ENCODE measurements at places on chromosomes 1 and 21.

- no peak for DNase-seq
Observed at GRCh38 chr1:107843989-107844388, 121.0 kb downstream of the VAV3 start.

GRCh38 chr1:236214761-236215160, 67.0 kb downstream of the ERO1B start:
- no peak for DNase-seq

DNA sequence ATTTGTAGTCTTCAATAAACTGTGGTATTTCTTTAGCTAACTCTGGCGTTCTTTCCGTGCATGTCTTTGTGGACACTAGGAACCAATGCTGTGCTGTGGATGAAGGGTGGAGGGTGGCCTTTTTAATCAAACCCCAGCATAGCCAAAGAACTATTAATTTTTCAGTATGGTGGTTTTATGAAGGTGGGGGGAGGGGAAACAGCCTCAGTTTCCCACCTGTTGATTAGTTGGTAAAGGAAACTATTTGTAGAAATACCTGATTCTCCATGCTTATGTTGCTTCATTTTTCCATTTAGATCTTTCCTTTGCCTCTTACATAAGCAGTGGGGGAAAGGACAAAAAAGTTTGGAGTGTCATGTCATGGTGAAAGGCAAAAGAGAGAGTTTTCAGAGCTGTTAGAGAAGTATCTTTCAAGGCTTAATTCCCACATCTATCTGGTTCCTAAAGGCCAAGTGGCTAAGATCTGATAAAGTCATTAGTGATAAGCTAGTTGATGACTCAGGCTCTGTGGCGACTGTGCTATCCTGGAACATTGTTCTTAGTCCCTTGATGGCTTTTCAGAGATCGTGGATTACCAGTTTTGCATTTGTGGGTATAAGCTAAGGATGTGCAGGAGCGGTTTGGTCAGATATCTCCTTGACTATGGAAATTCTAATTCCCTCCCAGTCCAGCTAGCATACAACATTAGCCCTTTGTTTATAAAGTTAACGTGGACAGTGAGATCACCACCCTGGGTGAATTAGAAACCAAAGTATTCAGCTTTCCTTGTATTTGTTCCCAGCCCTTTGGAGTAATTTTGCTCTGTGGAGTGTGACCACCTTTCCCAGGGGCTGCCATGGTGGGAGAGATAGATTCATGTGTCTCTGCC, 8.7 kb upstream of the HAX1 start:
- DNase-seq: no peak

DNA sequence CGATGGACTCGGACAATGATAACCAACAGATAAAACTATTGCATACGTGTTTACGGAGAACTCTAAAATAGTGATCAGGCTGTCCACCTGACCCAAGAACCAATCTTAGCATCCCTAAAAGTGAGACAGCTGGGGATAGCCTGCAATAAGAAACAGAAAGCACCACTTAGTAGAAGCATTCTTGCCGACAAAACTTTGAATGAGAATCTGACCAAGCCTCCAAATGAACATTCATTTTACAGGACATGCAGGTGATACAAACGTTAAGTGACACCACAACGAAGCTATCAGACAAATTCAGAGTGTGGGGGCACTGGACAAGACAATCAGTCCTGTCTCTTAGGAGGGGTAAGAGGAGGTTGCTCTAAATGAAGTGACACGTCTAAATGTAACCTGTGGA, 1.2 kb downstream of the PSMG1 start:
- no peak for DNase-seq

DNA sequence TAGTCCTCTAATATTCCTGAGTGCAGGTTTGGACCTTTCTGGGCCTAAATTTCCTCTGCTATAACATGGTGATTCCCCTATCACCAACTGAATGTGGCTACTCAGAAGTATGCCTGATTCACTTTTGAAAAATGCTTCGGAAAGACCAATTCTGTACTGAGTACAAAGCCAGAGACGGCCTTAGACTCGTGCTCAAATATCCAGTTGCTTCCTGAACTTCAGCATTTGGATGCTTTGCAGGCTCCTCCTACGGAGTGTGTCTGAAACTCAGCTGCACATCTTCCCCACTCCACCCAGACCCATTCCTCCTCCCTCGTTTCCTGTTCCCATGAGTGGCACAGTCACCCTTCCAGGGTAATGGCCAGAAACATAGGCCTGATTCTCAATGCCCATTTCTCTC, 98.4 kb upstream of the GADD45A start:
- no peak for DNase-seq

DNA sequence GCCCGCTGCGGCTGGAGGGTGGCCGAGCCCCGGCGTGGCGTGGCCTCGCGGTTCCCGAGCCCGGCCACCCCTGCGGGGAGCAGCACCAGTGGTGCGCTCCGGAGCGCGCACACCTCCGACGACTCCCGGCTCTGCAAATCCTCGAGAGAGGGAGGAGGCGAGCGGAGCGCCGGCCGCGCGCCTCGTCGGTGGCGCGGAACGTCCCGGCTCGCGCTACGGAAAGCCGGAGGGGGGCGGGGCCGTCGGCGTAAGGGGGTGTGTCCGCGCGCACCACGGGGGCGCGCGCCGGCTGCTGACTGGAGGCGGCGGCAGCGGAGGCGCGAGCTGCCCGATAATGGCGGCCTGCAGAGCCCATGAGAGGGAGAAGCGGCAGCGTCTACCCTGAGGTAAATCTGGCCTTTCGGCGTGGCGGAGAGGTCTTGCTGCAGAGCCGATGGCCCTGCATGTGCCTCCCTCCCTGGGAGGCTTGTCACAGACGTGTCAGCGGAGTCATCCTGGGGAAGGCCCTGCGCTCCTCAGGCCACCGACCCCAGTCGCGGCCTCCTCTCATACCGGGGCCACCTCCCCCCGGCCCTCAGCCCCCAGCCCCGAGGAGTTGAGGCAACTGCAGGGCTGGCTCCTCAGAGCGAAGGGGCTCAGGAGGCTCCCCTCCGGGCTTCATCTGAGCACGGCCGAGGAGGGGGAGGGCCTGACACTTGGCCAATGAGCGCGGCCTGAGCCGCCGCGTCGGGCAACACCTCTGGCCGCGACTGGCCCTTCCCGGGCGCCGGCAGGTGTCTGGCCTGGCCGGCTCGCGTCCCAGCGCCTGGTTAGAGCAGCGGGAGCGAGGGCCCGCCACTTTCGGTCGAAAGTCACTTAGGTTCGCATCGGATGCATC, at the start of gene PDIK1L:
Gene PDIK1L, plus strand, starts transcription at position 295 of the 877 bp plus-strand sequence. CDS start 2,485 bp downstream, outside the sequence.
- DNase-seq: peak; percentile 93

DNA sequence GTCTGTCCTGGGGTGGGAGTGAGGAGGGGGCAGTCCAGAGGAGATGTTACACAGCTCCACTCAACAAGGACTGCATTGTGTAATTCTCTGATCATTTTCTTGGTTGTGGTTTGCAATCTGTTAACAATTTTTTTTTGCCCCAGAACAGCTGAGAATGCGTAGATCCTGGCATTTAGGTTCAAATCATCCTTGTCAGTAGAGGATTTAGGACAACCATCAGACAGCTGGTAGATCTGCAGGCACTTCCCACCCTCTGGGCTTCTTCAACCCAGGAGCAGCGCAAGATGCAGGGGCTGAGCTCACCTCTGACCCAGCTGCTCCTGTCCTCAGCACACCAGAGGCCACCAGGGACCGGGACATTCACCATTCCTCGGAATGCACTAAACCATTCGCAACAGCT, 13.5 kb downstream of the BCAR3 start:
- no peak for DNase-seq

DNA sequence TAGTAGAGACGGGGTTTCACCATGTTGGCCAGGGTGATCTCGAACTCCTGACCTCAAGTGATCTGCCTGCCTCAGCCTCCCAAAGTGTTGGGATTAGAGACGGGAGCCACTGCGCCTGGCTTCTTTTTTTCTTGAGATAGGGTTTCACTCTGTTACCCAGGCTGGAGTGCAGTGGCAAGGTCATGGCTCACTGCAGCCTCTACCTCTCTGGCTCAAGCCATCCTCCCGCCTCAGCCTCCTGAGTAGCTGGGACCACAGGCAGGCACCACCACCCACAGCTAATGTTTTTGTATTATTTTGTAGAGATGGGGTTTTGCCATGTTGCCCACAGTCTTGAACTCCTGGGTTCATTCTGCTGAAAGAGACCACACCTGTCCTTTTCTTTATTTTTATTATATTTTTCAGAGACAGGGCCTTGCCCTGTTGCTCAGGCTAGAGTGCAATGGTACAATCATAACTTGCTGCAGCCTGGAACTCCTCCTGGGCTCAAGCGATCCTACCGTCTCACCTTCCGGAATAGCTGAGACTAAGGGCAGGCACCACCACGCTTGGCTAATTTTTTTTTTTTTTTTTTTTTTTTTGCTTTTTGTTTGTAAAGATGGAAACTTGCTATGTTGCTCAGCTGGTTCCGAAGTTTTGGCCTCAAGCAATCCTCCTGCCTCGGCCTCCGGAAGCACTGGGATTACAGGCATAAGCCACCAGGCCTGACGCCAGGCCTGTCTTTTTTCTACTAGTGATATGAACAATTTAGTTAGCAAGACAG, 3.1 kb downstream of the LMNA start:
- DNase-seq: no peak

DNA sequence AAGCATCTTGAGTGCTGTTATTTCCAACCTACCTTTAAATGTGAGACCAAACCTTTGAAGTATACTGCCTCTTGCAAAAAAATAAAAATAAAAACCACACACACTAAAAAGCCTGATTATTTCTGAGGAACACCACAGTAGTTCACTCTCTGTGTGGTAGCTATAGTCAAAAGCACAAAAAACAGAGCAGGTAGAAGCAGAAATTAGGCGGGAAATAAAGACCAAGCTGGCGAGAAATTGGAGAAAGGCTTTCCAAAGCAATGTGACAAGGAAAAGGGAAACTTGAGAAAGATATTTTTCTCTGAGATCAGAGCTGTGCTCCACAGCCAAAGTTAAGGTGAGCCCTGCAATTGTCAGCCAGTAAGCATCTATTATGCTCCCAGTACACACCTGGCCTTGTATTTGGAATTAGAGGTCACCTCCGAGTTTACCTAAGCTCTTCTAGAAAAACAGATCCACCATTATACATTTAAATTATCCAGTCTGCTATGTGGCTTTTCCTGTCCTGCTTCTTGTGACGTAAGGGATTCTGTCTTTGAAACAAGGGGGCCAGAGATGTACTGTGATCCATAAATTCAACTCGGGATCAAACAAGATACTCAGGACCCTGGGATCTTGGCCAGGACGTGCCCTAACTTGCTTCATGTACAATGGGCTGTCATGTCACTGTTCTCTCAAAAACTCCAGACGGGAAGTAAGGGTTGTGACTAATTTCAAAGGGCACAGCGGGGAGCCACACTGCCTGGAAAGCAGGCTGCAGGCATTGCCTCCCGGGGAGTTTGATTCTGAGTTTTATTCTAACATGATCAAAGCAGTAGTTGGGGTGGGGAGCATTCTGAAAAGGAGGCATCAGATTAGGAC, 39.8 kb upstream of the RAB4A start:
- no peak for DNase-seq

GRCh38 chr1:246043556-246043955, 463.5 kb downstream of the SMYD3 start:
- DNase-seq: no peak

DNA sequence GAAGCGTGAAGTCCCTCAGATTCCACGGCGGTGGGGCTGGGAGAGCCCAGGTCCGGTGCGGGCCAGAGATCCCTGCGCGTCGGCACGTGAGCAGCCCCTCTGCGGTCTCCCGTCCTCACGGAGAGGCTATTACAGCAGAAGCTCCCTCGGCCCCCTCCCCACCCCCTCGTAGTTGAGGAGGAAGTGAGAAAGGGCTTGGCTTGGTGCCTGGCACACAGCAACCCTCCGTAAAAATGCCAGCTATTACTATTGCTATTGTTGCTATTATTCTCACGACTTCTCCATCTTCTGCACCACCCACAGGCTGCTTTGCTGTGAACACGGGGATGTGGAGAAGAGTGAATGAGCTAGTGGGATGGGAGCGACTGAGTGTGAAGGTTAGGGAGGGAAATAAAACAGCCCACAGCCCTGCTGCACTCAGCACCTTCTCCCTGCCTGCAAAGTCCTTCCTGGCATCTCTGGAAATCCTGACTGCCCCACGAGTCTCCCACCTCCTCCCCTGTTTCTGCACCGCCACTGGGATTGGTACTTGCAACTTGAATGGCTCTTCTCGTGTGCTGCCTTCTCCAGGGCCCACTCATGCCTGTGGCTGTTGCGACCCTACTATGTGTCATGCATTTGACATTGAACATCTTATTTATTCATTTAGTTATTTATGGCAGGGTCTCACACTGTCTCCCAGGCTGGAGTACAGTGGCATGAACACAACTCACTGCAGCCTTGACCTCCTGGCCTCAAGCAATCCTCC, 26.6 kb downstream of the ZBTB18 start:
- peak; percentile 33 for DNase-seq

- DNase-seq: no peak
Observed at GRCh38 chr1:224641030-224641429, 24.9 kb downstream of the CNIH3 start.

- DNase-seq: no peak
Observed at GRCh38 chr1:109595531-109595930, 23.9 kb downstream of the GNAT2 start.

- DNase-seq: no peak
Observed at GRCh38 chr21:43626390-43626789, 32.9 kb downstream of the HSF2BP start.

DNA sequence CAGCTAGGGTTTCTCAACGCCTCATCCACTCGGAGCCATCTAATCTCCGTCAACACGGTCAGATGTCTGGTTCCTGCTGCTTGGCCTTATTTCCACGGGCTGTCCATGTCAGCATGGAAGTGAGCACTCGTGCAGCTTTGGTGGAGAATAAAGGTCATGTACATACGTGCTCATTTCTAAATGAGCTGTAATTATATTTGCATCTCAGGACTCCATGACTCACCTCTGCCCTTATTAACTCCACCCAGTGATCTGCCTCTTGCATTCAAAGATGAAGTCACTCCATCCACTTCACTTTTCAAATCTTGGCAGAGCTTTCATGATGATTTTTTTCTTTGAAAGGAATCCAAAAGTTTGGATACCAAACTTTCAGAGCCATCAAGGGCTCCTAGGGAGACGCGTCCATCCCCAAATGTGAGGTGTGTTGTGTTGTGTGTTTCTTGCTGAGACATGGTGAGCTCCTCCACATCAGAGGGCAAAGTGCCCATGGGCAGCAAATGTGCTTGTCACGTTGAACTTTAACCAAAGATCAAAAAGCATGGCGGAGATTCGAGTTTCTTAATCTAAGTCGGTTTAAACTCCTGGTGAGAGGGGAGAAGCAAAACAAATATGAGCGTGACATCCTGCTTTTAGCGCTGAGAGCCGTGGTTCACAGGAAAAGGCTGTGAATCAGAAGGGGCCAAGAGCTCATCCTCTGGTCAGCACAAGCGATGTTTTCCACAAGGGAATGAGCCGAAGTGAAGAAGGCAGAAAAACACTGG, 68.6 kb upstream of the ERRFI1 start:
- DNase-seq: no peak

- no peak for DNase-seq
Observed at GRCh38 chr1:244035358-244035757, 15.7 kb upstream of the ZBTB18 start.

Data from CD4-positive, alpha-beta T cell treated with Interleukin-6 for 4 hours (primary cell).